ENCODE measurements at places on chromosomes 3 and 15.

DNA sequence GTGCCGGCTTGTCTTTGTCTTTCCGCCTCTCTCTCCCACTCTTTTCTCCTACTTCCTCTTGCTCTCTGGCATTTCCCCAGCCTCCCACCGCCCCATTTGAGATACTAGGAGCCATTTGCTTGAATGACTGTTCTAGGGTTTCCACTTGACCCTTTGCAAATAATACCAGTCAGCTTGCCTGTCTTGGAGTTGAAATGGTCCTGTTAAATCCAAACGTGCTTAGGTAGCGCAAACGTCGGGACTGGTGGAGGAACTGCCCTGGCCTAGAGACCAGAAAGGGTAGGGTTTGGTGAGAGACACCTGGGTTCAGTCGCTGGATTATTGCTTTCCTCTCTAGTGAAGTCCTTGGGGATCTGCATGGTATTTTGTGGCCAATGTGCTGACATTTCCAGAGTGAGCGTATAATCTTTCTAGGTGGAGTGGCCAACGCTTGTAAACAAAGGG lies 10.6 kb downstream of the ZIC1 start:
- DNase-seq, result no peak

- DNase-seq, result no peak
Observed at GRCh38 chr3:33034601-33035000, 62.3 kb downstream of the GLB1 start.

GRCh38 chr3:196354132-196354531 lies 15.9 kb upstream of the TM4SF19 start:
- no peak for DNase-seq

- no peak for DNase-seq
Observed at GRCh38 chr15:31266712-31267111, 59.9 kb upstream of the KLF13 start.

DNA sequence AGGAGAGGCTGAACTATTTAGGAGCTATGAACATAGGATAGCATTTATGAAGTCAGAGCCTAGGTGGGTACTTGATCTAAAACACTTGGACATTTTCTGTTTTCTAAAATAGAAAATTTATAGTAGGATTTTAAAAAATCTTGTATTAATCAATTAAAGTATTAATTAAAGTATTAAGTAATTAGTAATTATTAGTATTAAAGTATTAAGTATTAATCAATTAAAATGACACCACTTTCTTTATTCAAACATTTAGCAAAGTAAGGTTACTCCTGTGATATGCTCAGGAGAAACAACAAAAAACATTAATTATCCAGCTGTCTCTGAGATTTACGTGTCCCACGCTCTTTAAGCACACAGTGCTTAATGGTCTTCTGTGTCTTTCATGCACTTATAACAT lies 32.2 kb downstream of the CHCHD4 start:
- no peak for DNase-seq

- no peak for DNase-seq
Observed at GRCh38 chr3:123636431-123636841, 51.6 kb upstream of the HACD2 start.

Measured in HAP-1 (cell line).